Esophagus squamous epithelium (tissue), 5 donors: ENCODE measurements at places on chromosomes 4 and X. TPM values are rescaled to one million over a fixed set of nuclear protein-coding genes. Genes with fewer than 3 reads are reported as not detected.

The PRRG3 gene
- total RNA-seq, result 1.1 TPM

The SPANXD gene
- total RNA-seq, result not detected

The SPATA4 gene
- total RNA-seq, result not detected

The NPY5R gene
- not detected for total RNA-seq

The SLITRK2 gene
- total RNA-seq, result not detected

The PFKFB1 gene
- not detected for total RNA-seq

The MCF2 gene
- not detected for total RNA-seq

The NAP1L2 gene
- total RNA-seq, result 0.76 TPM

The IQCM gene
- not detected for total RNA-seq

The STATH gene
- total RNA-seq, result not detected

The DUSP9 gene
- total RNA-seq, result 4.0 TPM

The PDZD11 gene
- 39.2 TPM for total RNA-seq

The NPY1R gene
- total RNA-seq, result not detected

The LEF1 gene
- 8.9 TPM for total RNA-seq

The FGF5 gene
- total RNA-seq, result not detected

The FAM120C gene
- total RNA-seq, result 5.2 TPM

The CLDN22 gene
- not detected for total RNA-seq

The FAT4 gene
- total RNA-seq, result 3.8 TPM

The PTPN13 gene
- 94.9 TPM for total RNA-seq

The SULT1E1 gene
- not detected for total RNA-seq

The PPP1R2C gene
- not detected for total RNA-seq

The CENPVL1 gene
- total RNA-seq, result not detected

The CCNB3 gene
- total RNA-seq, result 0.57 TPM

The SFRP2 gene
- total RNA-seq, result 104 TPM
